ENCODE measurements at places on chromosomes 16 and 17.

GRCh38 chr16:29710227-29711219 lies 31.5 kb downstream of the QPRT start:
- DNase-seq = no peak

DNA sequence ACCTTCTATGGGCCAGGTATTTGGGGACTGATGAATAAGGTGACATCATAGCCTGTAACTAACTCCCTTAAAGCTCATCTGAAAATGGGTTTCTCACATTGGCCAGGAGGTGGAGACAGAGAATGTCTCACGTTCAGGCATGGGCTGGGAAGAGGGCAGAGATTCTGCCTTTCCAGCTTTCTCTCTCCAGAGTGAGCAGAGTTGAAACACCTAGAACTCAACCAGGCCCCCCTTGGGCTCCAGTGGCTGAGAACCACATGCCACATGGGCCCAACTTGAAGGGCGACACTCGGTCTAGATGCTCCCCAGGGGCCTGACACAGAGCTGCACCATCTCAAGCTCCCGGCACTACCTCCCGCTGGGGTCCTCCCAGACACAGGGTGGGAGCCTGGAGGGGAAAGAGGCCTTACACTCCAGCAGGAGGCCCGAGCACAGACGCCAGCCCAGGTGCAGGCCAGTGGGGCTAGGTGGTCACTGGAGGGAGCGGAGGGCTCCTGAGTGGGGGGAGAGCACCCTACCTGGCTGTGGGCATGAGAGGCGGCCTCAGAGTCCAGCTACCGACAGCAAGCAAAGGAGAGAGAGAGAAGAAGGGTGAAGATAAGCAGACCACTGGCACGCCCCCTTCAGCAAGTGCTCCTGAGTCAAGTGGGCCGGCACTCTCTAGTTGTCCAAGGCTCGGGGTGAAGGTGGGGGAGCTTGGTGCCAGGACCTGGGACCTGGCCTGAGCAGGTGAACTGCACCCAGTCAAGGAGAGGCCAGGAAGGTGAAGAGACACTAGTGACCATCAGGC lies 55.9 kb downstream of the MYO18A start:
- DNase-seq = no peak

DNA sequence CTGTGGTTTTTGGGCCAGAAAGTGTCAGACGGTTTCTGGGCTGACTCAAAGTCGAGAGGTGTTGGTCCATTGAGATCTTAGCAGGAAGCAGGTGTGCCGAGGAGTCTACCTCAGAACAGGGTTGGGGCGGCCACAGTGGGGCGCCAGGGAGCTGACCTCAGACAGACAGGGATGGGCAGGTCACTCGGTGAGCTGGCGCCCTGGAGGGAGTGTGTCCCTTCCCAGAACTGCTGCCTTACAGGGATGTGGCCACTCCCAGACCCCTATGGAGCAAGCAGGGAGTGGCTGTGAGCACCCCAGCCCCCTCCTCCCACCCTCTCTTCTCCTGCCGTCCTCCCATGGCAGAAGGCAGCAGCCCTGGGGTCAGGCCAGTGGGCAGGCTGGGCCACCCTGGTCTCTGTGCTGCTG lies 14.0 kb upstream of the DPEP1 start:
- no peak for DNase-seq

GRCh38 chr16:9235867-9236266 lies 144.4 kb downstream of the HAPSTR1 start:
- DNase-seq = no peak

DNA sequence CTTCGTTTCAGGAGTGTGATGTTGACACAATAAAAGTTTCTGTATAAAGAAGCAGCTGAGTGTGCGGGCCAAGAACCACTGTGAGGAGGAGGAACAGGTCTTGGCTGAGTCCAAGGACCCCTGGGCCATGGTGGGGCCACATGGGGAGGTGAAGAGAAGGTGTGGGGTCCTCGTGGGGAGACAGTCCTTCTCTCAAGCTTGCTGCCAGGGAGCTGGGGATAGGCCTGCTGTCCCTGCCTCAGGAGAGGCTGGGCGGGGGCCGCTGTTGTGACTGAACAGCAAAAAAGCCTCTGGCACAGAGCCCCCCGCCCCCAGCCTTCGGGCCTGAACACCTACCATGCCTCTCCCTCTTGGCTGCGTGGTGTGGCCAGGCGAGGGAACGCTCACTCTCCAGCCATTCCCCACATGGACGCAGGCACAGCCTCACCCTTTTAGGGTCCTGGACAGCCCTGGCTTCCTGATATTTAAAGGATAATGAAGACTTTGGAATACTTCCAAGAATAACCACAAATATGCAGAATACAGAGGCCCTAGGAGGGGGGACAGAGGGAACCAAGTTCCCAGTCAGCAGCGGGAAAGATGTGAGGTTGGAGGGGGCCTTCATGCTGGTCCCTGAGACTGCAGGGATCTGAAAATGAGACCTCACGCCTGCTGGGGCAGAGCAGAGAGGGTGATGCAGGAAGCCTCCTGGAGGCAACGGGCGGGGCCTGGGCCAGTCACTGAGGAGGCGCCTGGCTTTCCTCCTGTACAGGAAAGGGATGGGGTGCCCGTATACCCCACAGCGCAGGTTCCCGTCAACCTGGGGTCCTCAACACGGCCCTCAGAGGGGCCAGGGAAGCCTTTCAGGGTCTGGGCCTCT lies 100.0 kb upstream of the CREBBP start:
- DNase-seq = no peak

GRCh38 chr16:29854520-29855100 lies 8.4 kb downstream of the CDIPT start:
- no peak for DNase-seq

DNA sequence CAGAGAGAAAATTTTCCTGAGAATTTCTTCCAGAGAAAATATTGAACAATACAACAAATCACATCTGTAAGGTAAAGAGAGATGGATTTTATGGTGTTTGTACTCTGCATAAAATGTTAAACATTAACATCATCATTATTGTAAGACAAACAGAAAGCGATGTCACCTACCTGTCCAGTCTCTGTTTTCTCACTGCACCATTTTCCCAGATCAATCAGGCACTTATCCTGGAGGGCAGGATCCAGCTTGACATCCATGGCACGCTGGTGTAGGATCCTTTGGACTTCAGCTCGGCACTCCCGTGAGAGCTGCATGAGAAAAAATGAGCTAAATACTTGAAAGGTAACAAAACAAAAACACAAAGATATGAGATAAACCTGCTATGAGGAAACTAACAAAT lies 55.9 kb upstream of the CLEC18B start:
- no peak for DNase-seq

GRCh38 chr17:29615492-29616299 lies 7.0 kb downstream of the CORO6 start:
- peak; percentile 80 for DNase-seq

DNA sequence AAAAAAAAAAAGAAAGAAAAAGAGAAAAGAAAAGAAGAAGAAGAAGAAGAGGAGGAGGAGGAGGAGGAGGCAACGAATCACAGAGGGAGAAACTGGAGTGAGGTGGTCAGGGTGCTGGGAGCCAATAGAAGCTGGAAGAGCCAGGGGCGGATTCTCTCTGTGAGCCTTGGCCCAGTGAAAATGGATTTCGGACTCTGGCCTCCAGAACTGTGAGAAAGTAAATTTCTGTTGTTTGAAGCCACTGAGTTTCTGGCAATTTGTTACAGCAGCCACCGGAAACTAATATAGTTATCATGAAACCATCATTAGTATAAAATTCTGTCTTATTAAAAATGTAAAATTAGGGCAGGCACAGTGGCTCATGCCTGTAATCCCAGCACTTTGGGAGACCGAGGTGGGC lies 27.7 kb upstream of the WFIKKN2 start:
- DNase-seq = no peak

DNA sequence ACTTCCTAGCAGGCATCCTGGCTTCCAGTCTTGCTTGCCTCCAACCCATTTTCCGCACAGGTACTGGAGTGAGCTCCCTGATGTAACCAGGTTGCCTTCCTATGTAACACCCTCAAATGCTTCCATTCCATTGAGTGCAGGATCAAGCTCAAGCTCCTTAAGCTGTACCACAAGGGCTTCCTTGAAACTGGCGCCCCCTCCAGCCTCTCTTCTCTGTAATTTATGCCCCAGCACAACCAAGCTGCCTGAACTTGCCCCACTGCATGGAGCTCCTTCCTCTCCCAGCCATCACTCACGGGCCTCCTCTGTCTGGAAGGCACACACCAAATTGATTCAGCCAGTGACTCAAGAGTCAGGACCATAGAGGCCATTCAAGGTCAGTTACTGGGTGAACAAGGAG lies 234.8 kb upstream of the RPL38 start:
- no peak for DNase-seq

GRCh38 chr16:85847681-85848601 lies 48.4 kb downstream of the COX4I1 start:
- DNase-seq = no peak

DNA sequence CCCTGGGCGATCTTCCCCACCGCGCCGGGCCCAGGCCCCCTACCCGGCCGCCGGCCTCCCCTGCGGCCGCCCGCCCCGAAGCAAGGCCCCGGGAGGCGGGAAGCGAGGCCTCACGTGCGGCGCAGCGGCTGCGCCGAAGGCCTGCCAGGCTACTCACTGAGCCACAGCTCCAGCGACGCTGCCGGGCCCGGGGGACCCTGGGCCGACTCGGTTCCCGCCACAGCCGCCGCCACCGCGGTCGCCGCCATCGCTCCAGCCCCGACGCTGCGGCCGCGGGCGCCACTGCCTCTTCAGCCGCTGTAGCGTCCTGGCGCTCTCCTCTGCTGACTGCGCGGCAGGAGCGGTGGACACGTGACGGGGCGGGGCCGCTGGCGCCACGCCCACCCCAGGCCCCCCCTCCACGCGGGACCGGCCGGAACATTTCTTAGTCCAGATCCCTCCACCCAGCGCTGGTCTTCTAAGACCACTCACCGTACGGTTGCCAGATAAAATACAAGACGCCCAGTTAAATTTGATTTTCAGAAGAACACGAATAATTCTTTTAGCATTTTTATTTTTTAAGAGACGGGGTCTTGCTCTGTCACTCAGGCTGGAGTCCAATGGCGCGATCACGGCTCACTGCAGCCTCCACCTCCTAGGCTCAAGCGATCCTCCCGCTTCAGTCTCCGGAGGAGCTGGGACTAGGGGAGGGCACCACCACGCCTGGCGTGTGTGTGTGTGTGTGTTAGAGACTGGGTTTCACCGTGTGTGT lies at the start of gene GGA2:
GGA2 (minus strand) TSS at position 331 of the 751 bp plus-strand sequence; CDS start at position 248, 83 bp downstream.
- DNase-seq = peak; percentile 70

DNA sequence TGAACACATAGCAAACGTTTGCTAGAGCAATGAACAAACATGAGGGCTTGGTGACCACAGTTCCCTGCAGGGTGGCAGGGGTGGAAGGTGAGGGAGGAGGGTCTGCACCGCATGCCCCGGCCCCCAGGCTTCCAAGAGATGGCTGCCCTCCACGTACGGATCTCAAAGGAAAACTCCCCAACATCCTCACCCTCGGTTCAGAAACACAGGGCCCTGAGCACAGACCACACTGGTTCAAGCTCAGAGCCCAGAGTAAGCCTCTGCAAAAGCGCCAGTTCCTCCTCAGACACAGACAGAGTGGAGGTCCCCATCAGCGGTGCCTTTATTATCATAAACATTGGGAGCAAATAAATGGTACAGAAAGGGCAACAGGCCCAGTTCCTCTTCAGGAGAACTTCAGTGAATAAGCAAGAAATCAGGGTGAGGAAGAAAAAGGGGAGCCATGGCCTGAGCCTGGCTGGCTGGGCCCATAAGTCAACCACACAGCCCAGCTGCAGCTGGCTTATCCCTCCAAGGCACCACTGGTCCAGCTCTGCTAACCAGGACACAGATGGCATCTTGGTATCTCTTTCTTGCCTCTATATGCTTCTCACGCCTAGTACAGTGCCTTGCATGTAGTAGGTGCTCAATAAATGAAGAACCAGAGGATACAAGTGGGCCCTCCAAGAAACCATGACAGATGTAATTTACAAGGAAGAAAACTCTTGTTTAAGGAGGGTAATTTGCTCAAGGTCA lies 11.0 kb downstream of the MPO start:
- no peak for DNase-seq

GRCh38 chr17:46943501-46944393 lies 20.8 kb downstream of the GOSR2 start:
- DNase-seq = no peak

DNA sequence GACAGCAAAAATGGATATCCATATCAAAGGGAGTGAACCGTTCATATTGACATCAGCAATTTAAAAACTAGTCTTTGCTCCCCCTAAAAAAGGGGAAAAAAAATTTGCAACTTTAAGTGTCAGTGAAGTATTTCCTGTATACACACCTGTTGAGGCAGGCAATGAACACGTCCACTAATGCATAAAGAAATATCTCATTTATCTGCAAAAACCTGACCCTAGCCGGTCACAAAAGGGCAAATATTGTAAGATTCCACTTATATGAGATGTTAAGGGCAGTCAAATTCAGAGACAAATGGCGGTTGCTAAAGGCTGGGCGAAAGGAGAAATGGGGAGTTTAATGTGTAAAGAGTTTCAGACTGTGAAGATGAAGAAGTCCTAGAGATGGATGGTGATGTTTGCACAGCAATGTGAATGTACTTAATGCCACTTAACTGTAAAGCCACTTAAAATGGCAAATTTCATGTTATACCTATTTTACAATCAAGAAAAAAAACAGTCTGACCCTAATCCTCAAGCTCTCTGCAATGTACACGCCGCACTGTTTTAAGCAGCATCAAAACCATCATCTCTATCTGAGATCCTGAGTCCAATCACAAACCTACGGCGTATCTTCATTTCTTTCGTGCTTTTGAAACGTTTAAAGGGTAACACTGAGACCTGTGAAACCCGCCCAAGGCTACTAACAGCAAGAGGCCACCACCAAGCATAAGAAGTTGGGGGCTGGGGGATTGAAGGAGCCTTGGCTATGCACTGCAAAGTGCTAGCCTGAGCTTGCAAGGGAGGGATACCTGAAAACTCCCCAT lies 1.1 kb downstream of the PARN start:
- no peak for DNase-seq

GRCh38 chr17:279776-280175 lies 72.8 kb downstream of the RPH3AL start:
- DNase-seq = no peak

GRCh38 chr17:64278614-64279013 lies 15.6 kb upstream of the TEX2 start:
- DNase-seq = no peak

DNA sequence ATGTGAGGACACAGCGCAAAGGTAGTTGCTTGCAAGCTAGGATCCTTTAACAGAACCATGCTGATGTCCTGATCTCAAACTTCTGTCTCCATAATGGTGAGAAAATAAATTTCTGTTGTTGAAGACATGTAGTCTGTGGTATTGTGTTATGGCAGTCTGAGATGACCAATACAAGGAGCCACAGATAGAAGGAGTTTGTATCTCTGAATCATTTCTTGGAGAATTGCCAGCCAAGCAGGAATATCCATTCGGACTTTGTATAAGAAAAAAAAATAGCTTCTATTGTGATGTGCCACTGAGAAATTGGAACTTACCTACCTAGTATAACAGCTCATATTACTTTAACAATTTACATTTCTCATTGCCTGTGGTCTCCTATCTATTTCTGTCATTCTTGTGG lies 447.6 kb upstream of the CA10 start:
- DNase-seq = no peak

Data from activated T-helper 1 cell treated with Interleukin-2 at 50 U/mL for 16 hours (primary cell).